ENCODE measurements at places on chromosomes 6 and 20. TPM values are rescaled to one million over a fixed set of nuclear protein-coding genes. Genes with fewer than 3 reads are reported as not detected.

- no peak for DNase-seq
Observed at GRCh38 chr6:25014791-25015560, 79.2 kb upstream of the RIPOR2 start.

DNA sequence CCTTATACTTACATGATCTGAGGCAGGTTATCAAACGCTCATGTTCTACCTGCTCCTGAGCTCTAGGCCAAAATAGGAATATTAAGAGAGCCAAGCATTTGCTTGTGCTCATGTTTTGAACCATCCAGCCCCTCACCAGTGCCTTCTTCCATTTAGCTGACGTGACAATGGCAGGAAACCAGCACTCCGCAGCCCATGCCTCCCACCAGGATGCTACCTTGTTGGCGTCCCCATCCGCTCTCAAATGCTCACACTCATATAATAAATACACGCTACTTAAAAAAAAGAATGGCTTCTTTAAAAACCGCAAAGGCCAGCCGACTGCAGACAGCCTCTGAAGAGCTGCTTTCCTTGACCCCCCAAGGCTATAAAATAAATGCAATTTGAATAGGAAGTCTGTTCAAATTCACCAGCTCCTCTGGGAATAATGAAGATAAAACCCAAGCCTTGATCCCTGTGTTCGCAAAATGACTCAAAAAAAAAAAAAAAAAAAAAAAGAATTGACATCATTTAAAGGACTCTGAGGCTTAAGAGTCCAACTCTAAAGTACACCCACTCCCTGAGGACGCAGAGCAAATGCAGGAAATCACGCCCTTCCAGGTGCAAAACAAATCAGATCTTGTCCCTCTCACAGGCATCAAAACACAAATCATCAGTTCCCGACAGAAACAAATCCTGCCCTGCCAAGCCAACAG is 29.0 kb downstream of the RNASET2 start:
- DNase-seq = no peak

GRCh38 chr6:155313602-155314091 is 637 bp downstream of the TFB1M start:
- no peak for DNase-seq

GRCh38 chr6:106979435-106979884 is 4.9 kb upstream of the CD24 start:
- DNase-seq = peak; percentile 88

- no peak for DNase-seq
Observed at GRCh38 chr6:148509119-148509799, 166.6 kb downstream of the SASH1 start.

DNA sequence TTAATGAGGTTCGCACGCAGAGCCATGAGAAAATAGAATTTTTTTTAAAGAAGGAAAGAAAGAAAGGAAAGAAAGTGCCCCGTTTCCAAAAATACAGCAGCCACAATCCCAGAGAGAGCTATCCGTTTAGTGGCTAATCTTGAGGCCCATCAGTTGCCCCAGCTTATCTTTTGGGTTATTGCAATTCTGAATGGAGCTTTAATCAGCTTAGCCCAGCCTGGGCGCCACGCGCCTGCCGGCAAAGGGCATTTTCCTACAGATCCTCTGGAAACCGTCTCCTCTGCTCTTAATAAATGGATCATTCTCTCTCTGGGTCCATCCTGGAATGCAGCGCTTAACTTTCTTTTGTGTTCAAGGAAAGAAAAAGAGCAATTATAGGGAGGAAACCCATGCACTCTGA is 413.3 kb downstream of the MAFB start:
- no peak for DNase-seq

DNA sequence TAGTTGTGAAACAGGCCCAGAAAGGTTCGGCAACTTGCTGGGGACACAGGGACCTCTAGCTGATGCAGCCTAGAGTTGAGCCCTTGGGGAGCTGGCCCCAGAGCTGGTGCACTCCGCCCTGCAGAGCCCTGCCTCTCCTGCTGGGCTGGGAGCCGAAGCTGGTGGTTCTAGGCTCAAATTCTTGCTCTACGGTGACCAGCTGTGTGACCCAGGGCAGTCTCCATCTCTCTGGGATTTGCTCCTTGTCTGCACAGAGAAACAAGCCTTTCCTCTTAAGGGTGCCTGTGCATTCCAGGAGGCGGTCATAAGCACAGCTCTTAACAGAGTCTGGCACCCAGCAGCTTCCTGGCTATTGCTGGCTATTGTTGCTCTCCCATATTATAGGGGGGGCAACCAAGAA is 47.4 kb downstream of the RBM38 start:
- no peak for DNase-seq

GRCh38 chr6:87116922-87117321 is 22.0 kb upstream of the CGA start:
- DNase-seq = no peak

DNA sequence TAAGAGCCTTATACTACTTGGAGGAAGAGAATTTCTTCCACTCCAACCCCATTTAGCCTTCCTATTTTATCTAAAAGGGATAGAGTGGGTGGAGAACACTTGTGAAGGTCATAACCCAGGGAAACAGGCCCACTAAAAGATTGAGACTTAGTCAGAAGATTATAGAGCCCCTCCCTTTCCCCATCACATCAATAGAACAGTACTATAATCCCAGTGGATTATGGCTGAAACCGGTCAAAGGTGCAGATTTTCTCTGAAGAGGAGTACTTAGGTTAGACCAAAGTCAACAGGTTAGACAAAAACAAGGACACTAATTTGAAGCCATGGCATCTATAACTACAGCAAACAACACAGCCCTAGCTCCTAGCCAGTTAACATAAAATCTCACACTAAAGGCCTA is 330.9 kb upstream of the NOX3 start:
- no peak for DNase-seq

- no peak for DNase-seq
Observed at GRCh38 chr6:11050731-11051130, 6.6 kb upstream of the ELOVL2 start.

- DNase-seq = no peak
Observed at GRCh38 chr20:17380801-17381200, 150.4 kb downstream of the BFSP1 start.

DNA sequence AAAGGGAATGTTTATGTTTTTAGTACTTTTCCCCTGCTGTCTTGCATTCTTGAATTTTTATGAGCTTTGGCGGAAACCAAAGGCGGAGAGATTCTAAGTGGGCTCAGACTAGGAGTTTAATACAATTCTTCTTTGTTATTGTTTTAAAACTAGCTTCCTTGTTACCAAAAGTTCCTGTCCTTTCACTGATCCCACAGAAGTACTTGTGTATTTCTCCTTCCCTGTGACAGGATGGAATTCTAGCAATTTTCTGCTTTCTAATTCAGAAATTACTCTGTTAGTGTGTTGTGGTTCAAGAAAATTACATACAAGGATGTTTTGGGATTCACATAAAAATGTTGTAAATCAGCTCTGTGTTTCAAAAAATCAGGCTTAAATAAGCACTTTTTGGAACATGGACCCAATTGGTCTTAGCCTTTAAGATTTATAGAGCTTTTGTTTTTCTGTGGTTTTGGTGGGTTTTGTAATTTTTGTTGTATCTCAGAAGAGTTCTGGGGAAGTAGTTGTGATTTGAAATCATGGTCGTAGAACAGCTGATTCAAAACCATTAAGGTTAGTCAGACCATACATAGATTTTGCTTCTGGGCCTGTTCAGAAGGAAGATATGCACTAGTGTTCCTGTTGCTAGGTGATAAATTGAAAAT is 17.6 kb upstream of the CTAGE9 start:
- no peak for DNase-seq

GRCh38 chr6:163878698-163879097 is 464.2 kb downstream of the QKI start:
- DNase-seq = no peak

GRCh38 chr20:63483834-63484233 is 11.4 kb upstream of the KCNQ2 start:
- DNase-seq = no peak

DNA sequence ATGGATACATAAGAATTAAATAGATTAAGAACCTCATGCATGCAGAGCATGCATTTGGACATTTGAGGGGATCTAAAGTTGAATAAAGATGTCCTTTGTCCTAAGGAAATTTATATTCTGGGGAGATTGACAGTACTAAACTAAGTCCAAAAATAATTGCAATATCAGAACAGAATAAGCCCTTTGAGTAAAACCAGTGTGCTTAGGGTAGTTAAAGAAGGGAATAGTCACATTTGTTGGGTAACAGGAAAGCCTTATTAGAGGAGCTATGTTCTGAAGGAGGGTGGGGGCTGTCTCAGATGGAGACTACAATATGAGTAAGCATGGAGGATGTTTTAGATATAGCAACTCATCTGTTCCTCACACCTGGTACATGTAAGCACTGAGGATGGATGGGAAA is 35.8 kb downstream of the CDC5L start:
- no peak for DNase-seq

- DNase-seq = no peak
Observed at GRCh38 chr20:63735859-63736718, at the start of gene LIME1. TSS of gene LIME1 (plus strand) at chr20:63736664. CDS start at chr20:63737550, 886 bp downstream.

GRCh38 chr6:2656460-2657079 is 94.2 kb downstream of the MYLK4 start:
- no peak for DNase-seq

- no peak for DNase-seq
Observed at GRCh38 chr20:58976061-58976730, 4.9 kb upstream of the NELFCD start.

- DNase-seq = no peak
Observed at GRCh38 chr6:78615430-78615904, 251.9 kb upstream of the IRAK1BP1 start.

GRCh38 chr6:23630726-23631635 is 495.0 kb upstream of the NRSN1 start:
- DNase-seq = no peak

DNA sequence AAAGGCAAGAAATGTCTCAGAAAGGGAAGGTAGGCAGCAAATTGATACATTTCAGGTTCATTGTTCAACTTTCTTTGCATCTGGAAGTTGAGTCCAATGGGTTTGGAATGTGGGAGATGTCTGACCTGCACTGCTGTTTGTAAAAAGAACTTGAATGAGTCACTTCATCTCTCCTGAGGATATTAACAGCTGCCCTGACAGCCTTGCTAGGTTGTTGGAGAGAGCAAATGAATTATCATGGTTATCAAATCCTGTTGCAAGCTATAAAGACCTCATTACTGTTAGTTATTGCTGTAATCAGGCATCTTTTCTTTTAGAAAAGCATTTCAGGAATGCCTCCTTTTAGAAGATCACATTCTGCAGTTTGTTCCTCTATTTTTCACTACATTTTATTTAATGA is 23.0 kb upstream of the FLRT3 start:
- DNase-seq = no peak

DNA sequence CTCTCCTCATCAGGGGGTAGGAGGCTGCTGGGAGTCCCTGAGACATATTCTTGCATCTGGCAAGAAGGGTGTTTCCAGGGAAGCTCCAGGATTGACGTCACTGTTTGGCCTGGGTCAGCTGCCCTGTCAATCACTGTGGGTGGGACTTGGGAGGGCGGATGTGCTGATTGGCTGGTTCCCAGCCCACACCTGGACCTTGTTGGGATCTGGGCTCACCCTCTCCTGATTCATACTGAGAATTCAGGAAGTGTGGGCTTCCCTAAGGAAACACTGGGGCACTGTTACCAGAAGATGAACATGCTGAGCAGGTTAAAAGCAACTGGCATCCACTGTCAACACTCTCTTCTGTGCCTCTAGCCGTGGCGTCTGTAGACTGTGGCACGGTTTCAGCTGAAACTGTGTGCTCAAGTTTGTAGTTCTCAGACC is 36.5 kb downstream of the CDH26 start:
- DNase-seq = no peak

- no peak for DNase-seq
Observed at GRCh38 chr6:110063594-110064263, 85.6 kb downstream of the GPR6 start.

DNA sequence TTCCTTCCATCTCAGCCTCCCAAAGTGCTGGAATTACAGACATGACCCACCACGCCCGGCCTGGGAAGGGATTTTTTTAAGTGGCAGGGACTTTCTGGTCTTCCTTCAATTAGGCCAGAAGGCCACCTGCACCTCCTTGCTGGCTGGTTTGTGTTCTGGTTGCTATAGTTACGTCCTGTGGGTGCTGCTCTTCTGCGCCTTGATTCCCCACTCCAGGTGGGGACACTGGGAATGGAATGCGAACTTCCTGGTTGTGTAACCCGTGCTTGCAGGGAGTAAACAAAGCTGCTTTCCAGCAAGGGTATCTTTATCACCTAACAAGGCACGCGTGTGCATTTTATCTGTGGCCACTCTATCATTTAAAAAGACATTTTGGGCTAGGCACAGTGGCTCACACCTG is 117.7 kb downstream of the PLEKHG1 start:
- no peak for DNase-seq

- no peak for DNase-seq
Observed at GRCh38 chr6:53721766-53722165, 56.2 kb upstream of the KLHL31 start.

- DNase-seq = no peak
Observed at GRCh38 chr6:55958790-55959189, 83.4 kb upstream of the BMP5 start.

The C6orf163 gene
- total RNA-seq = 5.7 TPM

The RPP40 gene
- 10.6 TPM for total RNA-seq

The LY6G6C gene
- 1.3 TPM for total RNA-seq

The EBF4 gene
- 63.8 TPM for total RNA-seq

The BPIFB4 gene
- total RNA-seq = not detected

The SLC22A1 gene
- 3.0 TPM for total RNA-seq

The TPX2 gene
- total RNA-seq = 71.9 TPM

The NT5E gene
- 38.2 TPM for total RNA-seq

The IRF4 gene
- total RNA-seq = not detected

The MRPS18B gene
- total RNA-seq = 28.2 TPM

The MAP1LC3A gene
- 43.8 TPM for total RNA-seq

The MLN gene
- total RNA-seq = not detected

The EPHA7 gene
- total RNA-seq = 32.2 TPM

The DDX43 gene
- not detected for total RNA-seq

The TRAPPC3L gene
- total RNA-seq = not detected

The MACROD2 gene
- 6.4 TPM for total RNA-seq

The LINC00237 gene
- not detected for total RNA-seq

Data from progenitor cell of endocrine pancreas (in vitro differentiated cells).